Hindlimb muscle (tissue), 1 donor: ENCODE measurements at places on chromosomes 2 and 18. TPM values are rescaled to one million over a fixed set of nuclear protein-coding genes. Genes with fewer than 3 reads are reported as not detected.

STPG4 gene
- polyA plus RNA-seq: not detected

GRHL1 gene
- 1.9 TPM for polyA plus RNA-seq

PTH2R gene
- 0.08 TPM for polyA plus RNA-seq

ELOA2 gene
- not detected for polyA plus RNA-seq

C2orf92 gene
- polyA plus RNA-seq: 20.0 TPM

RUFY4 gene
- 0.13 TPM for polyA plus RNA-seq

SPATA3 gene
- polyA plus RNA-seq: not detected

DNA sequence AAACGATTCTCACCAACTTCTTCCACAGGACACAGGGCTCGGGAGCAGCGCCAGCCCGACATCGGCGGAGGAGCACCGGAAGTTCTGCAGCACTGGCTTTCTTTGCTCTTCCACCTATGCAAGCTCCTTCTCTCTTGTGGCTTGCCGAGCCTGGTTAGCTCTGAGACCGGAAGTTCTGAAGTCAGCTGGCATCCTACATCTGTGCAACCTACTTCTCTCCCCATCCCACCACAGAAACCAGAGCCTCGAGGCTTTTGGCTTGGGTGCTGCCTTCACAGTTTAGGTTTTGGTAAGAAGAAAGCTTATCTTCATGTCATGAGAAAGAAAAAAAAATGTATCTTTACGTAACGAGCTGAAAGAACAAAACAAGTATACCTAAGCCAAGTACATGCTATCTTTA is 111.7 kb downstream of the ANKRD44 start:
- DNase-seq: no peak

- no peak for DNase-seq
Measured at GRCh38 chr2:127449414-127449813, 31.2 kb downstream of the PROC start.

DNA sequence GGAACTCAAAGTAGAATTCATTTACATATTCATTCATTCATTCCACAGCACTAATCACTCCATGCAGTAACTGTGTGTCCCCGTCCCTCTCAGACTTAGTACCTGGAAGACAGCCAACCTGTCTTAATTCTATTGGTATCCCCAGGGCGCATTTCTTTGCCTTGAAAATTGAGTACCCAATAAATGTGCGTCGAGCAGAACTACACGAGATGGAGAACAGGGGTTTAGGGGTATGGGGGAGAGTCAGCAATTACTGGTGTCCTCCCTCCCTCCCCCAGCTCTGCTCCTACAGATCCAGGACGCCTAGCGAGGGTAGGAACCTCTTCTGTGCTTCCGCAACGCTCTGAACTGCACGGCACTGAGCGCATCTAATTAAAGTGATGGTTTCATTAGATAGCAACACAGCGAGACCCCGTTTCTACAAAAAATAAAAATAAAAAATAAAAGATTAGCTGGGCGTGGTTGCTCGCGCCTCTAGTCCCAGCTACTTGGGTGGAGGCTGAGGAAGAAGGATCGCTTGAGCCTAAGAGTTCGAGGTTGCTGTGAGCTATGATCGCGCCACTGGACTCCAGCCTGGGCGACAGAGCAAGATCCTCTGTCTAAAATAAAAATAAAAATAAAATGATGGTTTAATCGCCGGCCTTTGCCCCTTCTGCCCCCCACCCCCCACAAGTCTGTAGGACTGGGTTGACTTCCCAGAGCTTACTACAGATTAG is 614 bp upstream of the FKBP1B start:
- DNase-seq: no peak

- DNase-seq: no peak
Measured at GRCh38 chr2:30162806-30163205, 16.0 kb downstream of the YPEL5 start.

DNA sequence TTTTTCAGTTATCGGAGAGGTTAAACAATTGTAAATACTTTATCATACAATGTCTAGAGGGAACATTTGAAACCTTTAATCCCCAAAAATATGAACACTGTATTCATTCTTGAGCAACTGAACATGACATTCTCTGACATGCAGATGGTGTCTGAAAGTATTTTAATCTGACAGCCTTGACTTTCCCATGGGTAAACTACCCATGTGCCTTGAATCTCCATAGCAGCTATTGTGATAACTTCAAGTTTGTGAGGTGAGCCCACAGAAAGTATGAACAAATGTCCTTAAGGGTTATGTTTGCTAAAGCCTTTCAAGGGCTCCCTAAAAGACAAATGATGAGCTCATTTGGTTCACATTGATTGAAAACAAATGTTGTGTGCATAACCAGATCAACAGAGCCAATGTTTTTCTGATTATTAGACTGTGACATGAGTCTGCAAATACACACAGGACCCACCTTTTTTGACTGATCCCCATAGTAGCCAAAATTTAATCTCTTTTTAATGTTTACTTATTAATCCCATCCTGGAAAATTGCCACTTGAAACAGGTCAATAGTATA is 1326.0 kb downstream of the LRP1B start:
- DNase-seq: no peak

DNA sequence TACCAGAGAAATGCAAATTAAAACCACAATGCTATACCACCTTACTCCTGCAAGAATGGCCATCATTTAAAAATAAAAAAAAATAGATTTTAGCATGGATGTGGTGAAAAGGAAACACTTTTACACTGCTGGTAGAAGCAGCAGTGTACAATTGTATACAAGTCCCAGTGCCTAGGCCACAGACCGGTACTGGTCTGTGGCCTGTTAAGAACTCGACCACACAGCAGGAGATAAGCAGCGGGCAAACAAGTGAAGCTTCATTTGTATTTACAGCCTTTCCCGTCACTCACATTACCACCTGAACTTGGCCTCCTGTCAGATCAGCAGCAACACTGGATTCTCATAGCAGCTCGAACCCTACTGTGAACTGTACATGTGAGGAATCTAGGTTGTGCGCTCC is 60.7 kb upstream of the DSC1 start:
- DNase-seq: no peak

DNA sequence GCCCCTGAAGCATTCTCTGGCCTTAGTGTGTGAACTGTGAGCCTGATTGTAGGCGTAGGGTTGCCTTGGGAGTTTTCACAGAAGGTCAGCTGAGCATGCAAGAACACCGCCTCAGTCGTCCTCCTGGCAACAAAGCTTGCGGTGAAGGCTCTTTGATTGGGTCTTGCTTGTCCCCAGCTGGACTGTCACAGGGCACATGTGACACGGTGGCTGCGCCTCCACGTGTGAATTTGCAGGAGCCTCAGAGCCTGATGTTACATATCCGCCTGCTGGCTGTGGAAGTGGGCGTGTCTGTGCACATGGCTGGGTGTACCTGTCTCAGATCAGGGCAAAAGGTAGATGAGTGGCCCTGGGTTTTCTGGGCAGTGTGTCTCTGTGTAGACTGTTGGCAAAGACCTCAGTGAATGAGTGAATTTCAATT is 228.7 kb downstream of the HAUS1 start:
- no peak for DNase-seq

DNA sequence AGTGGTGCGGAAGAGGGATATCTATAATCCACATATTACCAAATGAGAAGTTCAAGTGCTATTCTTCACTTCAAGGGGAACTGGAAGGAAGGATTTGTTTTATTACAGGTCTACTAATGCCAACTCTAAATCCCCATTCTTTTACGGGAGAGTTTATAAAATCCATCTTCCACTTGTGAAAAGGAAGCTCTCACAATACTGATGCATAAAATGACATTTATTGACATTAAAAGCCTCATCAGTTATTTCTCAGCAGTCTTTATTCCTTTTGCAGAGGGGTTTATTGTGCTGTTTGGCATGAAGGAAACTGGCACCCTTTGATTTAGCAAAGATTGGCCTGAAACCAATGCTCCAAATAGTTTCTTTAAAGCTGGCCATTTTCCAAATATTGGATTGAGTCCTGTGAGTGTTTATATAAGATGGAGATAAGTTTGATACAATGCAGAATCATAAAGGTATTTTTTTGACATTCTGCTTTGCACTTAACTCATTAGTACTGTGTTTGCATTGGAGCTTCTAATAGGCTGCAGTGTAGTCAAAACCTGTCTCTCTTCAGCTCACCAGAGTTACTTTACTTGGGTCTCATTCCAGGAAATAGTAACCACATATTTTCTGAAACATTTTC is 26.6 kb downstream of the LRP1B start:
- DNase-seq: no peak

DNA sequence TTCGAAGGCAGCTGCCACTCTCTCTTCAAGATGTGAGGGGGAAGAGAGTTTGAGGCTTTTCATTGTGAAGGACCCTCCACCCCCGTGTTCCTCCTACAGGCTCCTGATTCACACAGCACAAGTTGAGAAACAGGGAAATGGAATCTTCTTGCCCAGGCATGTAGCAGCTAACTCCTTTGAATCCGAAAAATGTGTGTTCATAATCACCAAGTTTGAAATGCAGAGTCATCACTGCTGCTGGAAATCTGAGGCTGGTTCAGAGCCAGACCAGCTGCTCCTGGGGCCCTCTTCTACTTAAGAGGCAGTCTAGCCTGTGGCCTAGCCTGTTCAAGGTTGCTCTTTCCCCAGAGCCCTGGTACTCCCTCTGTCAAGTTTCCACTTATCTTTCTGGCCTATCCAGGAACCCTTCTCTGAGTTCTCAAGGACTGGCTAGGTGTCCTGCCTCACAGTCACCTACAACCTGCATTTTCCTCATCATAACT is 166.4 kb downstream of the TMEM247 start:
- peak; percentile 40 for DNase-seq

DNA sequence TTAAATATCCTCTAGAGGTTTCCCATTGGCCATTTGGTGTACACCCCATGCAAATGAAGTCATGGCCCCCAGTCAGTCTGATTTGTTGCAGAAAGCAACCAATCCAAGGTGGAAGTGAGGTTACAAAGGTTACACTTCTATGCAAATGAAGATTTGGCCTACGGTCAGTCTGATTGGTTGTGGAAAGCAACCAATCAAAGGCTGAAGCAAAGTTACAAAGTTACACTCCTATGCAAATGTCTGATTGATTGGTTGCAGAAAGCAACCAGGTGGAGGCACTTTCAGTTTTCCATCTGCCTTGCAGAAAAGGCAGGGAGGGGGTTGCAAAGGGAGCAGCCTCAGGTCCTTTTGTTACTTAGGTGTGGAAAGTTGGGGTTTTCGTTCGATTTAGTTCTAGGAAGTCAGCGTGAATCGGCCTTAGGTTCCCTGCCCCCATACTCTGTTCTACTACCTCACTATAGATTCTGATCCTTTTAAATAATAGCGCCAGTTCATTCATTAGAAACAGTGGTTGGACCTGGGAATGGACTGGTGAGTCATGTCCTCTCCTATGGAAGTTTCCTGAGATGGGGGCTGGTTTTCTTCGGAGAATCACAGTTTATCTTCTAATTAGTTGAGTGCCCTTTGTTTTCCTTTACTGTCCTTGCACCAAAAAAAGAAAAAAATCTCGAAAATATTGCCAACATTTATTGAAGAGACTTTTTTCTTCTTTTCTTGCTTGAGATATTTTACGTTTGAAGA is 279.5 kb downstream of the AGAP1 start:
- no peak for DNase-seq
